NCI-H526 treated with DMSO at 0.1 percent for 48 hours (cell line): ENCODE measurements at places on chromosomes 11 and 22.
A peak's percentile ranks its signal among the peaks of the same experiment; 100 is the strongest.

DNA sequence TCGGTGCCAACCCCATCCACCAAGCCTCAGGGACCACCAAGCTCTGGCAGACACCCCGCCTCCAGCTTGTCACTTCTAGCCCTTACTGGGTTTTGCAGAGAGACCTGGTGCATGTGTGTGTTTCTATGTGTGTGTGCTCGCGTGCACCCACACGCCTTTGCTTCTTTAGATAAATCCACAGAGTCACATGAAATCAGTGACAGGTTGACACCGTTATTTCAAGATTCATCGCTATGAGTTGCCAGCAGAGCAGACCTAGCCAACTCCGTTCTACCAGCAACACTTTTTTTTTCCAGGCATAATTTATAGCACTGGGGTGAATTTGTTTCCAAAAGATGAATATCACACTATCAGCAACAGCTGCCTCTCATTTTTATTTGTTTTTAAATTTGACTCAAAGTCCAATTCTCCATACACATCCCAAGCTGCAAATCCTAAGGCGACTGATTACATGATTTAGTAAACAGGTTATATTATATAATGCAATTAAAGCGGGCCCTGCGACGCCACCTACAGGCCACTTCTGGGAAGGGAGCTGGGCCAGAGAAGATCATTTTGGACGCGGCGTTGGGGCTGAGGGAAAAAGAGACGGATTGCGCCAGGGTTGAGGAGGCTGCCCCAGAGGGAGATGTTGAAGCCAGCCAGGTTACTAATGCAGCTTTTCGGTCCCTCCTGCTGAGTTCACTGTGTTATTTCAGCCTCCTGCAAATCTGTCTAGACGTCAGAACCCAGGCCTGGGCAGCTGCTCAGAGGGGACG, 150.5 kb downstream of the FEZ1 start:
- peak; percentile 76 for DNase-seq

GRCh38 chr11:69604055-69604454, 36.9 kb upstream of the CCND1 start:
- DNase-seq, result peak; percentile 21

- DNase-seq, result no peak
Observed at GRCh38 chr11:40292721-40293508, 1166.5 kb downstream of the LRRC4C start.

GRCh38 chr11:134815404-134815803, 403.4 kb upstream of the B3GAT1 start:
- no peak for DNase-seq

DNA sequence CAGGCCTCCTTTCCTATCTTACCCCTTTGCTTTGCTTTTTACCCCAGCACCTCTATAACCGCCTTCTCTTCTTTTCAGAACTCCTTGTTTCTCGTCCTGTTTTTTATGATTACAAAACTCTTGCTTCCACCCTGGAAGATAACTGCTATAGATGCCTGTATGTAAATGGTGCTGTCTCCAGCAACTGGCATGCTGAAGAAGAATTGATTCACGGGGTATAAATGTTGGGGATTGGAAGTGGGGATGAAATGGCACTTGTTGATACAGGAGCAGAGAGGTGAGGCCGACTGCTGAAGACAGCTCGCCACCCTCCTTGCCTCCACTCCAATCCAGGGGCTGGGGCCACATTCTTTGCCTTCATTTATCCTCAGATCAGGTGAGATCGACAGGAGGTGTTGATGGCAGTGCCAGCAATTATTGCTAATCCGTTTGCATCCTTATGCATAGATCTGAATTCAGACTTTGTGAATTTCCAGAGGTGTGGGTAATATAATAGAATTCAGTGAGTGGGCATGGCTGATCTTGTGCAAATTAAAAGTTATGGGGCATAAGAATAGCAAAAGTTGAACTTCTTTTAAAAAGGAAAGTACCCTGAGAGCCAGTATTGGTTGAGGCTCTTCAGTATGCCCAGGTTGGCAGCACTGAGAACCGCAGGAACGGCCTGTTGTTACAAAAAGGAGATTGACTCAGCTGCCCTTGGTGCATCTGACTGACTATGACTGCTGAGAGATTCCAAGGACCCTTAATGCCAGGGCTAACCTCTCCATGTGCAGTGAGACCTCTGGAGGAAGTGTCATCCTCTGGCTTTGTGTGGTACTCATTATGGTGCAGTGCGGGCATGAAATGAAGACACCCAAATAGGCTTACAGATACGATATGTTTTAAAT, 5.3 kb downstream of the NEAT1 start:
- no peak for DNase-seq

DNA sequence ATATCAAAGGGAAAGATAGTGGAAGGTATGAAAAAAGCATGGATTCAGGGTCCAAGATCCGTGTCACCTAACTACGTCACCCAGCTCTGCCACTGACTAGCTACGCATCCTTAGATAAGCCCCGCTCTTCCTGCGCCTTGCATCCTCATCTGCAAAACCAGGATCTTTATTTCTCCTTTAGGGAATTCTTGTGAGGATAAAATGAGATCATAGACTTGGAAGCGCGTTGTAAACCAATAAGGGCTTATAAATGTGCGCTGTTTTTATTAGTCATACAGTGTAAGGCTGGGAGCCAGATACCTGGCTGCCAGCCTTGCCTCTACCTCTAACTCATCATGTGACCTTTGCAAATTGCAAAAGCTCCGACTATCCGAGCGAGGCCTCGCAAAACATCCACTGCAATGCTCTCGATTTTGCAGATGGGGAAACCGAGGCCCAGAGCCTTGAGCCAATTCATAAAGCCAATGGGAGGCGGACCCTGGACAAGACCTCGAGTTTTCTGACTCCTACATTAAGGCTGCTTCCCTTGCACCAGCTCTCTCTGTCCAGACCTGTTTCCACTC, 753 bp downstream of the PRPF19 start:
- DNase-seq, result no peak

GRCh38 chr11:61967924-61968757, 707 bp upstream of the FTH1 start:
- peak; percentile 58 for DNase-seq

- DNase-seq, result no peak
Observed at GRCh38 chr11:8720352-8720751, 37.8 kb downstream of the RPL27A start.

DNA sequence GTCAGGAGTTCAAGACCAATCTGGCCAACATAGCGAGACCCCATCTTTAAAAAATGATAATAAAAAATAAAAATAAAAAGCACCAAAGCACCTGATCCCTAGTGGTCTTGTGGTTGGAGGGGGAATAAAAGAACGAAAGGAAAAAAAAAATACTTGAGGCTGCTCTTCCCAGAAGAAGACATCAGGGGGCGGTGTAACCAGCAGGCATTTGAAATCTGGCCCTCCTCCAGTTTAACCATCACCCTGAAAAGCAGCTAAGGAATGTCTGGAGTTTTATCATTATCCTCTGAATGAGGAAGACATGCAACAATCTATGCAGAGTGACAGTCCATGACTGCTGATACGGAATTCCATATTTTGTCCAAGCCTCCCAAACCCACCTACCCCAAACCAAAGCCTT, 5.6 kb upstream of the KCTD17 start:
- DNase-seq, result no peak

- DNase-seq, result no peak
Observed at GRCh38 chr11:88950975-88951374, 114.8 kb downstream of the GRM5 start.

DNA sequence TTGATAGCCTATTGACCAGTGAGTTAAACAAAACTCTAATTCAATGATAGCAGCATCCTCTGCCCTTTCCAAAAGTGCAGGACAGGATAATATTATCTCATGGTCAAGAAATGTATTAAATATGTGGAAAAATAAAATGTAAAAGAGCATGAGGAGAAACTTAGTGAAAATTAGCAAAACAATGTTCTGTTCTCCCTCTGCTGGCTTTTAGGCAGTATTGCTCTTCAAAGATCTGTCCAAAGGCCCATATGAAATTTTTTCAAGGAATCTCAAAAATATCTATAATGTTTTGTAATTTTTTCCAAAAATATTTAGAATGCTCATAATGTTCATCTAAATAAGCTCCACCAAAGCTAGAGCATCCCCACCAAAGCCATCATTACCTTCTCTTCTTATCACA, 8.3 kb upstream of the ARL14EP start:
- no peak for DNase-seq

GRCh38 chr11:86181379-86181778, 63.2 kb upstream of the EED start:
- DNase-seq, result no peak

GRCh38 chr11:68976095-68976494, 4.7 kb downstream of the MRGPRD start:
- DNase-seq, result no peak

DNA sequence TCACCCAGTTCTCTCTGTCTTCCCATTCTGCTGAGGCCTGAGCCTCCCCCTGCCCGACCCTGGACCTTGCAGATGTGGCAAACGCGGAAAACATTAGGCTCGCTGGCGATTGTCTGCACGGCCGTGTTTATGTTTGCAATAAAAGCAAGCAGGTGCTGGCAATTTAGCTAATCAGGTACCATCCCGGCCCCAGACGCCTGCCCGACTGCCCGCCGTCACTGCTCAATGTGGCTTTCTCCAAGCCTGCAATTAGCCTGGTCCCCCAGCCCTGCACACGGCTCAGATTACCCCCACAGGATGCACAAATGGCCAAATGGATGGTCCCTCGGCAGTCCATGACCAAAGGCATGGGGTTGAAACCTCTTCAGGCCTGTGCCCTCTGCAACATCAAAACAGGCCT, 259.7 kb downstream of the MN1 start:
- no peak for DNase-seq

- no peak for DNase-seq
Observed at GRCh38 chr11:71349627-71350026, 97.2 kb upstream of the SHANK2 start.

GRCh38 chr11:119306373-119306890, 10.5 kb downstream of the MCAM start:
- no peak for DNase-seq

GRCh38 chr11:45852018-45852711, 4.9 kb downstream of the CRY2 start:
- DNase-seq, result no peak

GRCh38 chr11:116360221-116360941, 412.4 kb downstream of the BUD13 start:
- no peak for DNase-seq

GRCh38 chr11:13503393-13503792, 7.6 kb upstream of the PTH start:
- DNase-seq, result no peak

- DNase-seq, result no peak
Observed at GRCh38 chr11:68938088-68938487, 34.4 kb downstream of the IGHMBP2 start.

GRCh38 chr11:47589584-47589976, 3.1 kb downstream of the FAM180B start:
- no peak for DNase-seq

DNA sequence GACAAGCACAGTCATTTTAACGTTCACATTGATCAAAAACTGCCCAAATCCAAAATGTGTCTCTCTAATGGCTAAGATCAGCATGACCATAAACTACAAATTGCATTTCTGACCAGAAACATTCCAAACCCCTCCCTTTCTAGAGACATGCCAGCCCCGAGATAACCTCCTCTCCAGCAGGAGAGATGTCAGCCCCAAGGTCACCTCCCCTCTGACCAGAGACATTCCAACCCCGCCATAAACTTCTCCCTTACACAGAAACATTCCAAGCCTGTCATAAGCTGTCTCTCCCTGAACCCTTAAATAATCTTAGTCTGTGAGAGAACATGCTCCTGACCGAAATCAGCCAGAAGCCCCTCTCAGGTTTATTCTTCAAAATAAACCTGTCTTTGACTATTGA, 6.6 kb upstream of the EXT2 start:
- no peak for DNase-seq

DNA sequence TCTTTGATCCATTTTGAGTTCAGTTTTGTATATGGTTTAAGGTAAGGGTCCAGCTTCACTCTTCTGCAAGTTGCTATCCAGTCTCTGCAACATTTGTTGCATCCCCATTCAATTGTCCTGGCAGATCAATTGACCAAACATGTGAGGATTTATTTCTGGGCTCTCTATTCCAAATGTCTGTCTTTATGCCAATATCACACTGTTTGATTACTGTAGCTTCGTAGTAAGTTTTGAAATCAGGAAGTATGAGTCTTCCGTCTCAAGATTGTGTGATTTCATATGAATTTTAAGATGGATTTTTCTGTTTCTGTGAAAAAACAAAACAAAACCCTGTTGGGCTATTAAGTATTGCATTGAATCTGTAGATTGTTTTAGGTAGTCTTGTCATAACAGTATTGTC, 17.0 kb downstream of the APLP2 start:
- DNase-seq, result no peak

GRCh38 chr11:130831506-130831905, 84.8 kb downstream of the SNX19 start:
- no peak for DNase-seq

GRCh38 chr11:9285850-9286587, 20.9 kb upstream of the DENND5A start:
- DNase-seq, result no peak

GRCh38 chr11:2470495-2470894, 25.7 kb downstream of the KCNQ1 start:
- DNase-seq, result no peak

- peak; percentile 74 for DNase-seq
Observed at GRCh38 chr11:111729071-111729830, 36.9 kb downstream of the PPP2R1B start.

DNA sequence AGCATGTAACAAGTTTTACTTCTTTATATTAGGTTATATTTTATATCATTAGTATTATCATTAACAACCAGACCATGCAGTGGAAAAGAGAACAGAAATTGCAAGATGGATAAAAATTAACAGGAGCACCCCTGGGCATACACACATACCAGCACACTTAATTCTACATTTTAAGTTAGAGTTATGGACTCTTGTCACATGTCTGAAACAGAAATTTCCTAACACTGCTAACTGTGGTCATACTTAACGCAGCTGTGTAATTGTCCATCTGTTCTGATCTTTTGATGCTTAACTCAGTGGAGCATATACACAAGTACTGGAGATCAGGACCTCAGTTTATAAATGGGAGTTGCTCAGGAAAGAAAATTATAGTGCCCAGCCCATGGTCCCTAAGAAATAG, 358 bp downstream of the OR52H1 start:
- DNase-seq, result no peak

GRCh38 chr11:567011-567628, 6.3 kb downstream of the RASSF7 start:
- no peak for DNase-seq

- no peak for DNase-seq
Observed at GRCh38 chr11:107268977-107269376, 188.6 kb downstream of the CWF19L2 start.

- DNase-seq, result no peak
Observed at GRCh38 chr11:108945341-108945740, 280.5 kb downstream of the DDX10 start.

DNA sequence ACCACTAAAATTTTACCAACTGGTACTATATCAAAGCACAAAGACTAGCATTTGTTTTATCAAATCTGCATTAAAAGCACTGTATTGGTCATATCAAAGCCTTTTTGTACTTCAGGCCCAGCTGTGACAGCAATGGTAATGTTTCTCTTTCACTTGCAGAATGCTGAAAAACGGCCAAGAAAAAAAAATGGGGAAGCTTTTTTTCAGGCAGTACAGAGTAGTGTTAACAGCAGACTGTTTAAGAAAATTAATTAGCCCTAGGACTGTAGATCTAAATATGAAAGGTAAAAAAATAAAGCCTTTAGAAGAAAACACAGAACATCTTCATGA, 33.3 kb downstream of the DENND5A start:
- no peak for DNase-seq

- DNase-seq, result no peak
Observed at GRCh38 chr11:32068134-32068870, 22.6 kb upstream of the RCN1 start.
